PC-9 (cell line): ENCODE measurements at places on chromosomes 12 and 14. TPM values are rescaled to one million over a fixed set of nuclear protein-coding genes. Genes with fewer than 3 reads are reported as not detected.

DNA sequence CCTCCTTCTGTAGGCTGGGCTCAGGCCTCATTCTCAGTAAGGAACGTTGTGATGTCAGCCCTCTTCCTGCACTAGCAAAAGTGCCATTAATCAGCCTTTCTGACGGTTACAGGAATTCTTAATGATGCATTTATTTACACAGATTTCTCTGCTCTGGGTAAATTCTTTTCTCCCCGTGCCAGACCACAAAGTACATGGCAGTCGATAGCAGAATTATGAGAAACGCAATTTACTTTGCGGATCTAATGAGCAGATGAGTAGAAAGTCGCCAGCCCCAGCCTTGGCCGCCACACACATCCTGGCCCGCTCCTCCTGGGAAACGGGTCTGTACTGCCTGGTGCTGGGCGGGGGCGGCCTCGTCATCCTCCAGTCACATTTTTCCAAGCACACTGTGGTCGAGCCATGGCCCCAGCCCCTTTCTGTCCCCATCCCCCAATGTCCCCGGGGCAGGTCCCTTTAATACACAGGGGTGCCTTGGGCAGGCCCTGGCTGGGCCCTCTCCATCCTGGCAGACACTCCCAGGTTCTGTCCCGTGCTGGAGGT lies 25.9 kb downstream of the NOC4L start:
- no peak for DNase-seq

GRCh38 chr12:38424436-38424835 lies 107.9 kb downstream of the ALG10B start:
- no peak for DNase-seq

DNA sequence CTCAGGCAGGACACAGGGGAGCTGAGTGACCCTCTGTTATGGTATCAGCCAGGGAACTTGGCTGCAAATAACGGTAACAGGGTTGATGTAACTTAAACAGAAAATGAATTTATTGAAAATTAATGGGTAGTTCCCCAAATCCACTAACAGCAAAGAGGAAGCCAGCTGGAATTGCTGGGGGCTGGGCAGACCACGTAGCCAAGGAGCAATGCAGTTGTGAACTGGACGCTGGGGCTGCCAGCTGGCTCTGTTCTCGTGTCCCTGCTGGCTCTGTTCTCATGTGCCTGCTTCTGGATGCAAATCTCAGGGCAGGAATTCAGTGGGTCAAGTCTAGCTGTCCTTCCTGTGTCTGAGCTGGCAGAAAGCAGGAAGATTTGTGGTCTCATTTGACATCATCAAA lies 1383.3 kb upstream of the TMEM132C start:
- no peak for DNase-seq

DNA sequence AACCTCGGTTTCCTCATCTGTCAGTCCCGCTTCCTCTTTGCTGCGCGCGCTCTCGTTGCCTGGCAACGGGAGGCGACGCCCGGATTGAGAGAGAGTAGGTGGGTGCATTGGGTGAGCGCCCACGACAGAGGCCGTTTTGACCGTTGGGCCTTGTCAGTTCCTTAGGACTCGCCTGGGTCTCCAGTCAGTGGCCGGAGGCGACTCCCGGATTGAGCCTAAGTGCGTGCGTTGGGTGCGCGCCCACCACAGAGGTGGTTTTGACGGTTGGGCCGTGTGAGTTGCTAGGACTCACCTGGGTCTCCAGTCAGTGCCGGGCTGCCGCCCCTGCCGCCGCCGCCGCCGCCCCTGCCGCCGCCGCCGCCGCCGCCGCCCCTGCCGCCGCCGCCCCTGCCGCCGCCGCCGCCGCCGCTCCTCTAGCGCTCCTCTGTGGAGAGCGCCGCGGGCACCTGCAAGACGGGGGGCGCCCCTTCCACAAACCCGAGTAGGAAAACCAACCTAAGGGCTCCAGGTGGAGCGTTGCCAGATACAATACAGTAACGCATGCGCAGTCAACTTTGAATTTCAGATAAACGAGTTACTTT lies 37.2 kb downstream of the APOBEC1 start:
- DNase-seq: no peak

DNA sequence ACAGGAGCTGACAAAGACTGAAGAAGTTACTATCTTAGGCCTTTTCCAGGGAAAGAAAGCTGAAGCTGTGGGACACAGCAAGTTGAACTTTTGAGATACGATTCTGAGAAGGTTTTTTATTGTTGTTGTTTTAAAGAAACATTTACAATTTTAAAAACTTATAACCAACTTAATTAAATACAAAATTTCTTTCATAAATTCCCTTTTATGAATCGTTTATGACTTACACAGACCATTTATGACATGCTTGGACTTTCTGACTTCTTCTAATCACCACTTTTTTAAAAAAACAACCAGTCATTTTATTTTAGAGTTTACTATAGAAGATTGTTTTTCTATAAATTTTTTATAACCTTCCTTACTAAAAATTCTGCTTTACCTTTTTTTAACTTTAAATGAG lies 68.7 kb downstream of the DHRS2 start:
- no peak for DNase-seq

DNA sequence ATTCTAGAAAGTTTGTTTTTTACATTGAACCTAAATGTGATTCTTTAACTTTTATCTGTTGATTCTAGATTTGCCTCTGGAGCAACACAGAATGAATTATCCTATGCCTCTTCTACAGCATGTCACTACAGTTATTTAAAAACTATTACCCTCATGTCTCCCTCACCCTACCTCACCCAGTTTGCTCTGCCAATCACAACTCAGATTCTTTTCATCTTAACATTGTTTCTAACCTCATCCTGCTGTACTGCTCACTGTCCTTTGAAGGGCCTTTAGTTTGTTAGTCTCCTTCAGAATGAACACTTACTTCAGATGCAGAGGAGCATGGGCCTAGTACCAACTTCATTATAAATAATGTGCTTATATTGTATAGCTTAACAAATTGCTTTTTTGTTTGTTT lies 21.5 kb downstream of the YLPM1 start:
- no peak for DNase-seq

- DNase-seq: no peak
These were observed 8.2 kb downstream of the SLC22A17 start for GRCh38 chr14:23344481-23344880.

GRCh38 chr12:40325349-40325960 lies 100.7 kb downstream of the LRRK2 start:
- DNase-seq: peak; percentile 4

DNA sequence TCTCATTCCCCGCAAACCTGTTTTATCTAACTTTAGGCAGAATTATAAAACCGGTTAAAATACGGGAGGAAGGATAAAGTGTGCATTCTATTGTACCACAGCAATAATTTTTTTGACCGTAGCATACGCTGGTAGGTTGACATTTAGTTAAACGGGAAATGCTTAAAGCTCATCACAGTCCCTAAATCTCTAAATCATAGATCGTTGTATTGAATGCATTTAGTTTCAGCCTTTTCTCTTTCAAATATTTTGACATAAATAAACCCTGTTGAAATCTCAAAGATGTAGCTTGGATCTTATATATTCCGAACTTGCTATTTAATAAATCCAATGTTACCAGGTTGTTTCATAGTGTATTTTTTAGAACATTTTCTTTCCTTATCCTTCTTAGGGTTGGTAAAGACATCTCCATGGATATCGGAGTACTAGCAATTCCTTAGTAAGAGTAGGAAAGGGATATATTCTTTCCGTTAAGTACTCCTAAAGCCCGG lies 798 bp downstream of the CLEC2B start:
- no peak for DNase-seq

The LRIG3 gene
- 8.8 and 10.6 TPM in 2 replicates for total RNA-seq

The UBR7 gene
- 9.3 and 14.3 TPM in 2 replicates for total RNA-seq

The ERBB3 gene
- 127 and 145 TPM in 2 replicates for total RNA-seq

The CLEC4C gene
- total RNA-seq: not detected in 2 replicates
